ENCODE measurements at places on chromosomes 4 and X.

GRCh38 chrX:38038501-38038900 is 32.1 kb downstream of the SYTL5 start:
- DNase-seq = no peak

DNA sequence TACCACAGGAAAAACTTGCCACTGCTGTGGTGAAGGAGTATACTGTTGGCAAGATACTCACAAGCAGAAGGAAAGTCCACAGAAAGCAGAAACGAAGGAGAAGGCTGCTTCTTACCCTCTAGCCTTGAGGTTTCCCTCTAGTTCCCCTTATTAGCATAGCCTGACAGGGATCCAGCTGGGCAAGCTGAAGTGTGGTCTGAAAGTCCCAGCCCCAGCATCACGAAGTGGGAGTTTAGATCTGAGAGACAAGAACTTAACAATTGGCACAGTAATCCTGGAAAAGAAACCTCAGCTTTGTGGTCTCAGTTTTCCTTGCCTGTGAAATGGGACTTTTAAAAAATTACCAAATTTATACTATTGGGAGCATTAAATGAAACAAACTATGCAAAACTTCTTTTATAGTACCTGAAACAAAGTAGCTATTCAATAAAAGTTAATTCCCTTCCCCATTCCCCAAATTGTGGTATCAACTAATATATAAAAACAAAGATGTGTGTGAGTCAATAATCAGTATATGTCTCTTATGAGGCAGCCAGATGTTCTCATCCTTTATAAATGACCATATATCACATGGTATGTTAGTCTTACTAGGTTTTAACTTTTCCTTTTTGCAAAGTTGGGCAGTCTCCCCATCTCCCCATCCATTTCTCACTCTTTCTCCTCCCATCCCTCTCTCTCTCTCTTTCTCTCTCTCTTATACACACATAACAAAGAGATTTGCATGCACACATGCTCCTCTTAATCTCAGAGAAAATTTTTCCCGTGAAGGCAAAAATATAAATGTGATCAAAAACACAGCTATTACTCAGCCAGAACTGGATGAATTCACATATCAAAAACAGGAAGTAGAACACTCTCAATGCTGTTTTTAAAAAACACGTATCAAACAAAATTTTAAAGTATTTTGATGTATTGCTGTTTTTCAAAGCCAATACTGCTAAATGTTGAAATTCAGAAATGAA is 57.8 kb downstream of the SCFD2 start:
- DNase-seq = no peak

DNA sequence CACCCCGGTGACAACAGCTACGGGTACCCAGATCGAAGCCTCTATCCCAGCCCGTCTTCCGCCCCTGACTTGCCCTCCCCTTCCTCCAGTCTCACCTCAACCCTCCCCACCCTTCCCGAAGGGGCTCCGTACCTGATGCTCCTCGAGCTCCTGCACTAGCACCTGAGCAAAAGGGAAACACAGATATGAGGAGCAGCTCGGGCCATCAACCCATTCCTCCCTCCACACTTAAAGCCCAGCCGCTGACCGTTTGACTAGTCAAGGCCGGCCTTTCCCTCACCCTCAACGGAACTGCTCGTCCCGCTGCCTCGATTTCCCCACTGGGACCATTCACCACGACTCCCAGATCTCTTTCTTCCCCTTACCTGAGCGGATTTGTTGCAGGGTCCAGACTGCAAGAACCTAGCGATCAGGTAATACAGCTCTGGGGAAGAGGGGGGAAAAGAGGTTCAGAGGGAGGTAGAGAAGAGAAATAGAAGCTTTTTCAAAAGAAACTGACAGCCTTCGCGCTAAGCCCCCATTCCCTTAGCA is 731 bp downstream of the BRWD3 start:
- peak; percentile 10 for DNase-seq

DNA sequence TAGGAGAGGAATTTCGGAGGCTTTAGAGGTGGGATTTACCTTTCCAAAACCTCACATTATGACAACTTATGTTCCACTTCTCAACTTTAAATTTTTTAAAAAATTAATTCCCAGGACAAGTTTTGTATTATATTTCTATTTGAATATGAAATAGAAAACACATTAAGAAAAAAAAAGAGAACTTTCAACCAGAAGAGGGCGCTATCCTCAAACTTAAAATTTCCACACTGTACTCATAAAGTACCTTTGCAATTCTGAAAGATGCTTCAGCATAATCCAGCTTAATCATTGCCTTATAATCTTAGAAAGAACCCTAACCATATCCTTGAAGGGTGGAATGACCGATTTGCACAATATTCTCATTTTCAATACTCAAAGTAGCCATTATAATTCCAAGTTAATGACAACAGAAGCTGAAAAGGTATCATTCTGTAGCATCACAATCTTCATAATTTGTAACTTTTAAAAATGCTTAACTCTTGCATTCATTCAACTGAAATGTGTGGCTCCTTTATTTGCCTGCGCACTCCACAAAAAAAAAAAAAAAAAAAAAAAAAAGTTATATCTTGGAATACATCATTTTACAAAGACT is 158.0 kb downstream of the KCNIP4 start:
- no peak for DNase-seq

DNA sequence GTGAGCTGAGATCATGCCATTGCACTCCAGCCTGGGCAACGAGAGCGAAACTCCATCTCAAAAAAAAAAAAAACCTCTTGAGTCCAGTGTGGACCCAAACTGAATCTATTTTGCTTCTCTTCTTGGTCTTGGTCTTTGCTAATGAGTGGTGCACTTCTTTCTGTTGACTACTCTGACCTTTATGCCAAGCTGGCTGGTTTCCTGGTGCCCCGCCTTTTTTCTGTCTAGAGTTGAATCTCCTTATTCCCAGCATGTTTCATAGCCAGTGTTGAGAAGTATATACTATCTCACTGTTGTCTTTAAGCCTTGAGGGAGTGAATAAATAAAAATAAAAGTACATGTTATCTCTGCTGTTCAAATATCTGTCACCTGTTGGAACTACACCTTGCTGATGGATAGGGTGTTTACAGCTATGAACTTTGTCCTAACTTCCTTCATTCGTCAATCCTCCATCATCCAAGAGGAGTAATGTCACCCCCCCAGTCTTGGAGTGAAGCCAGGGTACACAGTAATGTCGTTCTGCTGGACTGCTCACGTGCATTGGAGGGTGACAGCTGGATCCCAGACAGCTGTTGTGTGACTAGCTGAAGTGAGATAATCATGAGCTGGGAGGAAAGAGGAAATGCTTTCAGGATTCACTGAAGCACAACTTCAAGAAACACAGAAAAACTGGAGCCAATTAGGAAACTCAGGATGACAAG is 99.3 kb upstream of the PRKG2 start:
- DNase-seq = peak; percentile 19

GRCh38 chr4:833731-834367 is 7.9 kb upstream of the CPLX1 start:
- DNase-seq = no peak

- DNase-seq = no peak
These were observed 58.5 kb downstream of the ARHGAP10 start for GRCh38 chr4:147790412-147790811.

GRCh38 chr4:30718641-30719453 is 1.3 kb upstream of the PCDH7 start:
- peak; percentile 20 for DNase-seq

GRCh38 chr4:20487852-20488251 is 212.4 kb upstream of the PACRGL start:
- DNase-seq = no peak

- peak; percentile 90 for DNase-seq
These were observed 104.0 kb downstream of the FAM53A start for GRCh38 chr4:1579901-1580691.

DNA sequence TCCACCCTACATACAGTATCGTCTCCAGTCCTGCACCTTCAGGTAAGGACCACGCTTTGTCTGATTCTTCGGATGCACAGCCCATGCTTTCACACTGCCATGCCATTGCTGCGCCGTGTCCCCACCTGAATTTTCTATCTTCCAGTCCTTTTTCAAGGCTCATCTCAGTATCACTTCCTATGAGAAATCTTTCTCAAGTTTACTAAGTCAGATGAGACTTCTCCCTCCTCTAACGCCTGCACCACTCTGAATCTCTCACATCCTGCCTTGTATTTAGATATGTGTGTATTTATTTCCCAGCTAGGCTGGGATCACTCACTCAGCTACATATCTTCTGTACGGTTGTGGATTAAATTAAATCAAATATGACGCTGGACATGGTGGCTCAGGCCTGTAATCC is 116.8 kb downstream of the SMIM20 start:
- DNase-seq = no peak

- DNase-seq = no peak
These were observed 474.7 kb downstream of the PCDH7 start for GRCh38 chr4:31194823-31195222.

DNA sequence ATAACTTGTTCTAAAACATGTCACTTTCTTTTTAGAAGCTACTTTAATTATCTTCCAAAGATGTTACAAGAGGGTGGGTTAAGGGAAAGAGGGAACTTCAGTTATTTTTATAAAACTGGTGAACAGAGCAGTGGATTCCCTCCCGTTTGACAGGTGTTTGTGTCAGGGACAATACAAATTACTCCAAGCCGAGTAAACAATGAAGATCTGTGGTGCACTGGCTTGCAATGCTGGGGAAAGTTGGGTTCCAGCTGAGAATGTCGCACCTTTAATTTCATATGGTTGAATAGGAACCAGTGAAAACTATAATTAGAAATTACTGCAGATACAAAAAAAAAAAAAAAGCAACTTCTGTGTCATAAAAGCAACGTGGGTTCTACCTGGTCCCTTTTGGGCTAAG is 98.6 kb upstream of the TTC29 start:
- DNase-seq = no peak

DNA sequence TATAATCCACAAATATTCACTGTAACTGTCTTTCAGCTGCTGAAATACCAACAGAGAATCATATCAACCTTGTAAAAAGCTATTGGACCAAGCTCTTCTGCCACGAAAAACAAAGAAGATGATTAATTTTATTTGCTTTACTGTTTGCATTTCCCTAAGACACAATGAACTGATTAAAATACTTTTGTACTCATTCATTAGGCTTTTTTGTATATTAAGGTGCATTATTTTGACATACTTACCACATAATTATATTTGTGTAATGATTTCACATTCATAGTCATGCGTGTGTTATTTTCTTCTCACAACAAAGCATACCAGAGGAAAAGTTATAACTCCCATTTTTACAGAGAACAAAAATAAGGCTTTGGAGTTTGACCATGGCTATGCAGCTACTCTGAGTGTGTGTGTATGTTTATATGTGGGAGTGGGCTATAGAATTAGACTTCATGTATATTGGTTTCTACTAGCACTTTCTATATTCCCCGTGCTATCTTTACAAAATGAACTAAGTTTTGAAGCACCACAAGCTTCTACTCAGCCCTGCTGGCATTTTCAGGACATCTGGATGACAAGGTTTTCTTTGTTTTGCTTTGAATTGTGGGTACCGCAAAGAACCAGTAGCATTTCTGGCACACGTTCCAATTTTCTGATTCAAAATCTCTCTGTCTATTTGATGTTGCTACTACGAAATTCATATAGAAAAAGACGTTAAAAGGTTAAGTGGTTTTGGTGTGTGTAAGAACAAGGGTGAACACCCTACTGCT is 11.0 kb upstream of the FGF5 start:
- no peak for DNase-seq

DNA sequence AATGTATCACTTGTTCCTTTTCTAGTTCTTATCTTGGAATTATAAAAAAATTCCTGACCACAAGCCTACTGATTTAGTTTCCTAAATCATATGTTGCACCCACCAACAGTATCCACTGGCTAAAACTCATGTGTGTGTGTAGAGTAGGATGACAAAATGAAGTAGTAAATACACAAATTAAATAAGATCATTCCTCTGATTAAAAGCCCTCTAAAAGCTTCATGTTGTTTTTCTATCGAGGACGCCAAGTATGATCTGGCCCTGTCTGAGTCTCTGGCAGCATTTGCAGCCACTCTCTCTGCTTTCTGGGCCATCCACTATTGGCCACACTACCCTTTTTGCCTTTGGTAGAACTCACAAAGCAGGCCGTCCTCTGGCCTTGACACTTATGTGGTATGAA is 183.4 kb downstream of the PACRGL start:
- no peak for DNase-seq

GRCh38 chrX:154720067-154720466 is 30.8 kb downstream of the GAB3 start:
- DNase-seq = no peak

DNA sequence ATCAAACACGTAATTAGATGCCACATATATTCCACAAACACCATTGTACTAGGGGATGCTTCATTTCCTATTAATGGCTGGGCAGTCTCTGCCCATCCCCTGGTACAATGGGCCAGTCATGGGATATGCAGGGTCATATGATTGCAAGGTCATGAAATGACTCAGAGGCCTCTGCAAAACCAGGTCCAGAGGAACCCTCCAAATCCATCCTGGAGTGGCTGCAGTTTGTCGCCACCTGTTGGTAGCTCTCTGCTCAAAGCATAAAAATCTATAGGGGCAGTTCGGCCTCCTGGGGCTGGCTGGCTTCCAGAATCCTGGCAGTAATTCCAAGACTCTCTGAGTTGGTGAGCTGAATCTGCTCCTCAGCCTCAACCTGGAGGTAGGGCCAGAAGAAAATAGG is 22.9 kb upstream of the PUDP start:
- DNase-seq = peak; percentile 15

- DNase-seq = no peak
These were observed 44.8 kb downstream of the UGT2A3 start for GRCh38 chr4:68906780-68907137.

DNA sequence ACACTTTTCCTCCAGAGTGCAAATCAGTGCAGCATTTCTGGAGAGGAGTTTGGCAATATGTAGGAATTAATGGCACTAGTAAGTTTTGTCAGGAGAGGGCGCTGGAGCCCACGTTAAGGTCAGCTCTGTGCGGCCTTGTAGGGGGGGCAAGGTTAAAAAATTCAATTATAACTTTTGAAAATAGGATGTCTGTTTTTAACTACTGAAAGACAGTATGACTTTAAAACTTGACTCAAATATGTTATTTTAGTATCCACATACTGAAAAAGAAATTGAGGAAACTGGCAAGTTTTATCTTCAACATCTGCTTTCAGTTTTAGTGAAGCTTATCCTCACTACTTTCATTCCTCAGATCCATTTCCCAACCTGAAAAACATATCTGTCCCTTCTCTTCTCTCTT is 30.9 kb upstream of the HSD17B13 start:
- DNase-seq = peak; percentile 67

GRCh38 chrX:94908171-94908570 is 1234.2 kb downstream of the FAM133A start:
- DNase-seq = no peak

DNA sequence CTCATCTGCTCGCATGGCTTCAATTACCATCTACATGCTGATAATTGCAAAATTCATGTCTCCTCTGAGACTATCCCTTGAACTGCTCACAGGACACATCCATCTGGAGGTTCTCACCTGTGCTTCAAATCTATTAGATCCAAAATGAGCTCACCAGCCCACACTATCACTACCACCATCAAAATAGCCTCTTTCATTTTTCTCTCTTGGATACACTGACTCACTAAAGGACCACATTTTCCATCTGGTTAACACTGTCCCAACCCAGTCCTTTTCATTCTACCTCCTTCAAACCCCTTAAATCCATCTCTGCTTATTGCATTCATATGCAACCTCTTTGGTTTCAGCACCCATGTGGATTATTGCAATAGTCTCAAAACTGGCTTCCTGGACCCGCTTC is 497.6 kb downstream of the MID1IP1 start:
- DNase-seq = no peak

GRCh38 chr4:162164906-162165510 is 1.2 kb upstream of the FSTL5 start:
- DNase-seq = no peak
